WTC11 (cell line): ENCODE measurements at places on chromosomes 13 and 19. TPM values are rescaled to one million over a fixed set of nuclear protein-coding genes. Genes with fewer than 3 reads are reported as not detected.

The MIA gene
- not detected in 3 replicates for total RNA-seq

The ZNF433 gene
- total RNA-seq = 2.9 TPM in 3 replicates

GRCh38 chr13:95585867-95586266 lies 33.3 kb downstream of the CLDN10 start:
- H3K36me3 ChIP-seq = peaks cover 58% of the 10 kb centered on the region
- no peak overlapping the region for H3K27ac ChIP-seq
- DNase-seq = no peak
- H3K27me3 ChIP-seq = no peaks in the 10 kb centered on the region
- no peak overlapping the region for H3K4me3 ChIP-seq
- H3K4me1 ChIP-seq = no peaks in the 10 kb centered on the region

GRCh38 chr19:18587962-18588610 lies 512 bp upstream of the REX1BD start:
- H3K4me3 ChIP-seq = peak overlapping the region; percentile 86
- H3K36me3 ChIP-seq = 0 out of 2 replicates have a peak, but pooled peaks cover 3% of the 10 kb centered on the region
- peak overlapping the region; percentile 89 for H3K27ac ChIP-seq
- peaks cover 25% of the 10 kb centered on the region for H3K4me1 ChIP-seq
- no peak for DNase-seq

DNA sequence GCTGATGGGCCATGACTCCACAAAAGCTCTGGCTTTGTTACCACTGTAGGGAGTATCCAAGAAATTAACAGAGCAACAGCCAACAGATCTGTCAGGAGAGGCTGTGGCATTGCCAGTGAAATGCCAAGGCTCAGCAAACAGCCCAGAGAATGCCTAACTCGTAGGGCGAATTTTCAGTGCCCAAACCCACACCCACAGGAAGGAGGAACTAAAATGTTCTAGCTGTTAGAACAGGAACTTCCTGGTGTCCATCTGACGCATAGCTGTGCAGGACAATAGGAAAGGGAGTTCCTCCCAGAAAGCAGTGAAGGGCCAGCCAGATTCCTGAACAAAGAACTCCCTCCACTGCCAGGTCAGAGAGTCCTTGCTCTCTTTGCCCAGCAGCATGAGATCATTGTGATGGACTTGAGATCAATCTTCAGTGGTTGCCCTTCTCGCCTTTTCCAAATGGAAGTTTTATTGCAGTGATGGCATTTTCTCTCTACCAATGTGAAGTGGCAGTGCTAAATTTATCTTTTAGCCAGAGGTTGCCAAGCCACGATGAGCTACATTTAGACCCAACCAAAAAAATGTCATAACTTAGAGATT lies 224.2 kb upstream of the STARD13 start:
- peaks cover 18% of the 10 kb centered on the region for H3K4me1 ChIP-seq
- H3K36me3 ChIP-seq = no peaks in the 10 kb centered on the region

DNA sequence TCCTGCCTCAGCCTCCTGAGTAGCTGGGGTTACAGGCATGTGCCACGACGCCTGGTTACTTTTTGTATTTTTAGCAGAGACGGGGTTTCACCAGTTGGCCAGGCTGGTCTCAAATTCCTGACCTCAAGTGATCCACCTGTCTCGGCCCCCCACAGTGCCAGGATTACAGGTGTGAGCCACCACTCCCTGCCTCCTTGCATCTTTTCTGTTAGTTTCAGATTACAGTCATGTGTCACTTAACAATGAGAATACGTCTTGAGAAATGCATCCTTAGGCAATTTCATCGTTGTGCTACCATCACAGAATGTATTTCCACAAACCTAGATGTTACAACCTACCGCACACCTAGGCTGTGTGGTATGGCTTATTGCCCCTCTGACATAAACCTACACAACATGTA lies 180.4 kb downstream of the TM9SF2 start:
- DNase-seq = peak; percentile 77
- peaks cover 15% of the 10 kb centered on the region for H3K27me3 ChIP-seq
- H3K36me3 ChIP-seq = no peaks in the 10 kb centered on the region
- peaks cover 75% of the 10 kb centered on the region for H3K4me1 ChIP-seq
- peak overlapping the region; percentile 70 for H3K27ac ChIP-seq
- no peak overlapping the region for H3K4me3 ChIP-seq

- peaks cover 57% of the 10 kb centered on the region for H3K27me3 ChIP-seq
- H3K36me3 ChIP-seq = no peaks in the 10 kb centered on the region
- no peak for DNase-seq
- no peak overlapping the region for H3K27ac ChIP-seq
- no peak overlapping the region for H3K4me3 ChIP-seq
- peaks cover 12% of the 10 kb centered on the region for H3K4me1 ChIP-seq
These were observed 18.0 kb downstream of the PRR36 start for GRCh38 chr19:7856109-7856591.
